ENCODE measurements at places on chromosomes 7 and 10.

- no peak for DNase-seq
Observed at GRCh38 chr7:4720225-4720624, 38.1 kb downstream of the FOXK1 start.

GRCh38 chr10:12829831-12830390 lies 171.6 kb downstream of the CCDC3 start:
- peak; percentile 42 for DNase-seq

DNA sequence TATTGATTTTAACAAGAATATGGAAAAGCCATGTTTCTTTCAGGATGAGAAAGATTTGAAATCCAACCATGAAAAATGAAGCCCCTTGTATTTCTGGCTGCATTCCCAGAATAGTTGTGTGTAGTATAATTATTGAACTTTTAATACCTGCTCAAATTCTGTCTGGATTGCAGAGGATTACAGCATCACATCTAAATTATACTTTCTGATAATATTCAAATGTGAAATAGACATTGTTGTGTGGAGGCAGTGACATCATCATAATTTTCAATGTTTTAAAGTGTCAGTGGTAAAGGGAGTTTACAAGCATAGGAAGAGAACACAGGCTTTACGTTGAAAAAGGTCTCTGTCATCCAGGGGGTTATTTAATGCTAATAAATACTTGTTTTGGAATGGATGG lies 93.4 kb downstream of the POLL start:
- no peak for DNase-seq

DNA sequence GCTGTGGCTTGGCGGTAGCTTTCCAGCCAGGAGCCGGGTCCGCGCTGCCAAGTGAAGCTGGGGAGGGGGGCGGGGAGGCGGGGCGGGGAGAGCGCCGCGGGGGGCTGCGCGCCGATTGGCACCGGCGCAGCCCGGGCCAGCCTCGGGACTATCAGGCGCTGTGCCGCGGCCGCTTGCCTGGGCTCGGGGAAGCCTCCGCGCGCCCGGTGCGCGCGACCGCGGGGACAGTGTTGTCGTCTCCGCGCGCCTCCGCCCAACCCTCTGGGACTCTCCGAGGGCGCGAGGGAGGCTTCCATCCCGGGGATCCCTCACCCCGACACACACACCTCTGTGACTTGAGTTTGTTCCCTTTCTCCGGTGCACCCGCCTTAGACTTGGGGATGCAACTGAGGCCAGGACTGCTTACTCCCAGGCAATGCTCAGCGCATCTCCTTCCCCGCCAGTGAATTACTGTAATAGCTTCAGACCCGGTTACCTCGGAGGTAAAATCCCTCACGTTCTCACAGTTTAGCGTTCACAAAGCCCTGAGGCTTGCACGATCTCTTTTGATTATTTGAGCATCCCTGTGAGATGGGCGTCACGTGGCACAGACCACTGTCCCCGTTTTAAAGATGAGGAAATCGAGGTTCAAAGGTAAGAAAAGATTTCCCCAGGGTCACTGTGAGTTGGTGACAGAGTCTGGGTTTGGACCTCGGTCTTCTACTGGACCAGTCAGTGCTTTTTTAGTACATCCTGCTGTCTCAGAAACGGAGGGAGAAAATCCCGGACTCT lies at the start of gene NKX1-2:
Gene NKX1-2, minus strand, starts transcription at position 24 of the 771 bp plus-strand sequence. CDS start 92 bp downstream, outside the sequence.
- DNase-seq: no peak

GRCh38 chr7:93146472-93147141 lies 1.6 kb downstream of the SAMD9L start:
- DNase-seq: no peak

DNA sequence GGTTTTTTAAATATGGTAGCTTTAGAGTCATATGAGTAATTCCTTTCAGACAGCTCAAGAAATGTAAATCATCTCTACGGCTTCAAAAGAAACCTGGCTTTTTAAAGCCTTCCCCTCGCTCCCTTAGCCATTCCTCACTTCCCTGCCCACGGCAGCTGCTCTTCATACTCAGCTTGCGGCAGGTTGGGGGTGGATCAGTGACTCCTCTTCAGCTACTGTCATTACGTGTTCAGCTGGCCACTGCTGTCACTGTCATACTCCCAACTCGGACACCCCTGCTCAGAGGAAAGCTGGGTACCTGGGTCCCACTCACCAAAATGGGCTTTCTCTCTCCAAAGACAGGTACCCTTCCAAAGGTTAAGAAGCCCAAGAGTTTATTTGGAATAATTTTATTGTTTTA lies 6.6 kb downstream of the YWHAG start:
- peak; percentile 35 for DNase-seq

GRCh38 chr7:36185756-36186155 lies 32.7 kb downstream of the EEPD1 start:
- DNase-seq: peak; percentile 34

DNA sequence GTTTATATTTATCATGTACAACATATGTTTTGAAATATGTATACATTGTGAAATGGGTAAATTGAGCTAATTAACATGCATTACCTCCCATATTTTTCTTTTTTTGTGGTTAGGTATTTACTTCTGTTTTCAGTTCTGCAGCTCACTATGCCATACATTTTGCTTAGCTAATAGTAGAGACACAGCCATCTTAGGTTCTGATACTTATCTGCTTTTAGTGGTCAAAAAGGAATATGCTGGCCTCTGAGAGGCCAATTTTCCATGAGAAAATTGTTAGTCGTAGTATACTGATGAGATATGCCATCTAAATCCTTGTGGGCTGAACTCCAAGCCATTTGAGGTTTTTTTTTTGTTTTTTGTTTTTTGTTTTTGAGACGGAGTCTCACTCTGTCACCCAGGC lies 31.0 kb downstream of the SGPL1 start:
- no peak for DNase-seq

DNA sequence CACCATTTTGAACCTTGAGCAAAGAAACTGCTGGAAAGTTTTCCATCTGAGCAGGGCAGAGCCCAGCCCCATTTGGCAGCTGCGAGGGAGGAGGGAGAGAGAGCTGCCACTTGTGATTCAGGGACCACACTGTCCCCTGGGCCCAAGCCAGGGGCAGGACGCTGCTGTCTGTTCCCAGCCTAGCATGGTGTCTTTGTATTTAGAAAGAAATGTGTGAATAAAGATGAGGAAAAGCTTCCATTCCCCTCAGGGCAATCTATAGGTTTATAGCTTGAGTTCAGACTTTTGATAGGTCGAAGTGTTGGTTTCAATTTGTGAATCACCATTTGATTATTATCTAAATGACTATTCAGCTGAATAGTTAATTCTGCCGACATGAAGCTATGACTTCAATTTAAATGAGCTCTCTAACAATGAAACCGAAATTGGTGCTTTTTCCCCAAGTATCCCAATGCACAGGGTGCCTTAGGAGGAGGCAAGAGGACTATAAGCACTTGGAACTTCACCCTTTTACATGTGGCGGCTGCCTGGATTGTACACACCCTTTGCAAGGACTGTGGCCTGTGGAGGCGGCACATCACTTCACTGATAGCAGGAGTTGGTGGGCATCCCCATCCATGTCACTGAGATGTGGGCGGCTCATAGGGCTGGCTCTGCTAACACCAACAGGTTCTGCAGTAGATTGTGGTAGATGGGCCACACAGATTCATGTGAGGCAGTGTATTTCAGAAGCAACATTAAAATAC lies 223.5 kb downstream of the CCDC3 start:
- no peak for DNase-seq

GRCh38 chr7:17298102-17298839 lies at the start of gene AHR:
Gene AHR (plus strand): TSS chr7:17298652. CDS start chr7:17299265, 613 bp downstream.
- DNase-seq: peak; percentile 95

GRCh38 chr7:7183838-7184463 lies 1.6 kb downstream of the C1GALT1 start:
- peak; percentile 25 for DNase-seq

DNA sequence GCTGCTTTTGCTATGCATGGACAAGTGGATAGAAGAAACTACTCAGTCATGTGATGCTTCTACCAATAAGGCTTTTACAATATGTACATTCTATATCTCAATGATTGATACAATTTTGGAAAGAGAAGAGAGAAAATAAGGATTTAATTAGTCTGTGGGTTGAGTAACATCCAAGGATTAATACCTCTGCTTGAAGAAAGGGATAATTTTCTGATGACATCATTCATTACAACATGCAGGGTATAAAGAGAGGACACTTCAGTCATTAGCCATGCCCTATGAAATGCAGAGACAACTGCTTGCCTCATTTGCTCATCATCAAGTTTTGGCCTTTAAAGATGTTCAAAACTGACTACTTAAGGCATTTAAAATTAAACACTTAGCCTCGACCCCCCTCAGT lies 237.3 kb downstream of the AHR start:
- peak; percentile 86 for DNase-seq

DNA sequence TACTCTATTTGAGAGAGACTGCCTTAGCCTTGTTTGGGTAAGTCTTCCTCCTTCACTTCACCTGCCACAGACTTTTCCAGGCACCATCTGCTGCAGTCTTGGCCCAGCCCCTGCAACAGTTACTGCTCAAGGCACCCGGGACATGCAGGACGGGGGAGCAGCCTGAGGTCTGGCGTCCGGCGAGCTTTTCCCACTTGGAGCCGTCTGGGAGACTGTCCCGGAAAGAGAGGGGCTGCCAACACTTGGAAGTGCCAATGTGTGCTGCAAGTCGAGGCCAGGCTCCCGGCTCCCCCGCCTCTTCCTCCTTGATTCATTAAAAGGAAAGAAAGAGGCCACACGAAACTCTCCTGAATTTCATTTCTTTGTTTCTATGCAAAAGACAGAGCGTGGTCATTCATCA lies 13.7 kb downstream of the HTRA1 start:
- DNase-seq: no peak

DNA sequence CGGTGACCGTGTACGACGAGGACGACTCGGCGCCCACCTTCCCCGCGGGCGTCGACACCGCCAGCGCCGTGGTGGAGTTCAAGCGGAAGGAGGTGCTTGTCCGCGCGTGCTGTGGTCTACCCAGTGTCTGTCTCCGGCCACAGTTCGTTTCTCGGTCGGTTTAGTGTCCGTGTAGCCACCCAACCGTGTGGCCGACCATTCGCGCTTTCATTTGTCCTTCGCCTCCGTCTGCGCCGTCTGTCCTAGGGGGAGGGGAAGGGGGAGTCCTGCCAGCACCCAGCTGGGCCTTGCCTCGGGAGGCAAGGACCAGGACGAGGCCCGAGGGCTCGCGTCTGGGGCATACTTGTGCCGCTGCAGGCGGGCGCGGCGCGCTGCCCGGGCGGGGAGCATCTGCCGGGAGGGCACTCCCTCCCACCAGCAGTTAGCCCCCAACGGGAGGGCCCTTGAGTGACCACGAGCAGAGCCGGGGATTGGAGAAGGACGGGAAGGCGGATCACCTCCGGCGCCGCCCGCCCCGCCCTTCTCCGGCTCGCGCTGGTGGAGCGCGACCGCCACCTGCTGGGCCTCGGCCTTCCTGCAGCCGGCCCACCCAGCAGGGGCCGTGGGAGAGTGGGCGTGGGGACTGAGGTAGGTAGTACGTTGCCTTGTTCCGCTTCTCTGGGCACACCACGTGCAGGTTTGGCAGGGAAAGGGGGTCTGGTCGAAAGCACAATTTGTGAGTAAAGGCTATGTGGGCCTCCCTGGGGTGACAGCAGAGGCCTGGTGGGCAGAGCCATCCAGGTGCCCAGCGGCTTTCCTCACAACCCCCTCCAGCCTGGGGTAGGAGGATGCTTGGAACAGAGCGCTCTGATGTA lies 28.5 kb downstream of the RET start:
- peak; percentile 73 for DNase-seq

DNA sequence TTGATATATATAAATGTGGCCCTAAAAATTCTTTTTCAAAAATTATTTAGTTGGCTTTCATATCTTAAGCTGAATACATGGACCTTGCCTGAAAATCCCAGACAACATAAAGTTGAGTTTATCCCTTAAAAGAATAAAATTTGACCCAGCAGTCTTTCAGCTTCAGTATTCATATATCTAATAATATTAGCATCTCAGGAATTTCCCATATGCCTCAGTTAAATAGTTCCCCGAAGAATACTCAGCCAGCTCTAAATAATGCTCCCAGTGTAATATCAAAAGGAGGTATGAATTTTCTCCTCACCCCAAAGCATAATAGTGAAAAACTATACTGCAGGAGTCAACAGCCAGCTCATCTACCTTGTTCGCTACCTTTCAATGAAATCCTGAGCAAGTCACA lies 145.9 kb downstream of the CTNNA3 start:
- DNase-seq: peak; percentile 5

DNA sequence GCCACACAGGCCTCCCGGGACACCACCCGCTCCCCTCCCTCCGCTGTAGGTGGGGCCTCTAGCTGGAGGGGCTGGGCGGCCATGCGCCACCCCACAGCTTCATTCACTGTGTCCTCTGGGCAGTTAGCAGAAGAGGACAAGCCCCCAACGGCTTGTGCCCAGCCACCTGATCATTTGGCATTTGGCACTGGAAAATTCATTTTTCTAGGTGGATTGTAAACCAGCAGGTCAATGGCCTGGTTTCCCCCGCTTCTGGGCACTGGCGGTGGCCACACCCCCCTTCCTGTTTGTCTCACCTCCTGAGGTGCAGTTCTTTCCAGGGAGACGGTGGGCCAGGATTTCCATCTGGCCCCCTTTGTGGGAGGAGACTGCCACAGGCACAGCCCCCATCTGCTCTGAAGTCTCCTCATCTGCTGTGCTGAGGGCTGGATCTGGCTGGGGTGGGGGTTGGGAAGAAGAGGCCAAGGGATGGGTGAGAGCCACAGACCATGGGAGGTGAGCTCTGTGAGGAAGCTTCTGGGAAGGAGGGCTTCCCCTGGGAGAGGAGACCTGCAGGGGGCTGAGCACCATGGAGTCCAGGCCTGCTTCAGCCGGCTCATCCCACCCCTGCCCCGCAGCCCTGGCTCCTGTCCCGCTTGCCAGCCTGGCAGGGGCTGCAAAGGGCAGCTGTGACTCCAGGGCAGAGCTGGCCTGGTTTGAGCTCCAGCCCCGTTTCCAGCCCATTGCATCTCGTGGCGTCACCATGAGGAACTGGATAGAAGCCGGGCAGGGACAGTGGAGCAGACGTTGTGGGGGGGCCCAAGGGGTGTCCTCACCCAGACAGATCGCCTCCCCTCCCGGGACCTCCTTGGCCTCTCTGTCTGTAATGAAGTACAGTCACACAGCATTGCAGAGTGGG lies 40.1 kb upstream of the SLC29A3 start:
- DNase-seq: no peak
